NCI-H187 (cell line): ENCODE measurements at places on chromosomes 1 and 21.

DNA sequence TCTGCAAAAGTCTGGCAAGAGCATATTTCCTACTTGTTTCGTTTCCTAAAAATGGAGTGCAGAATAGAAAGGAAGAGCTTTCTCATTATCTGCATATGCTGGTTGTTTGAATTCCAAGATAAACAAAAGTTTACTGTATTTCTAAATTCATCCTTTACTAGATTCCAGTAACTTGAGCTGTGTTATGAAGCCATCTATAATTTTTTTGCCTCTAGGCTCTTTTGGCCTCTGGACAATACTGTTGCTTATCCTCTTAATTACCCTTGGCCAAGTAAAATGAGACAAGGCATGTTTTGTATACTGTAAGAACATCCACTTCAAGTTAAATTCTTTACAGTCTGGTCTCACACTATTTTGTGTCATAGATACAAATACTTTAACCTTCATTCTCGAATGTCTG lies 45.6 kb upstream of the HFM1 start:
- DNase-seq: no peak

GRCh38 chr1:21503706-21504377 lies 5.4 kb upstream of the ALPL start:
- DNase-seq: no peak

DNA sequence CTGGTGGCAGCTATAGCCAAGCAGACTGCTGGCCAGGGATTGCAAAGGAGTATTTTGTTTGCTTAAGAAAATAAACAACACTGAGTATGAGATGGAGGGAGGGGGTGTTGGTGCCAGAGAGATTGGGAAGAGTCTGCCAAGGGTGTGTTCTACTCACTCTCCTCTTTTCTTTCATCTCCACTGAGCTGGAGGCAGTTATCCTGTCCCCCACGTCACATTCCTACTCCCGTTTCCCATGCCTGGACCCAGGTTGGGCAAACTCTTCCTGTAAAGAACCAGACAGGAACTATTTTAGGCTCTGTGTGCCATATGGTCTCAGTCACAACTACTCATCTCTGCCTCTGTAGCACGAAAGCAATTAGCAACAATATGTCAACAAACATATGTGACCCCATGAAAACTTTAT lies 1.4 kb upstream of the IL24 start:
- DNase-seq: no peak

GRCh38 chr1:51328926-51329325 lies 1.4 kb downstream of the TTC39A start:
- no peak for DNase-seq

DNA sequence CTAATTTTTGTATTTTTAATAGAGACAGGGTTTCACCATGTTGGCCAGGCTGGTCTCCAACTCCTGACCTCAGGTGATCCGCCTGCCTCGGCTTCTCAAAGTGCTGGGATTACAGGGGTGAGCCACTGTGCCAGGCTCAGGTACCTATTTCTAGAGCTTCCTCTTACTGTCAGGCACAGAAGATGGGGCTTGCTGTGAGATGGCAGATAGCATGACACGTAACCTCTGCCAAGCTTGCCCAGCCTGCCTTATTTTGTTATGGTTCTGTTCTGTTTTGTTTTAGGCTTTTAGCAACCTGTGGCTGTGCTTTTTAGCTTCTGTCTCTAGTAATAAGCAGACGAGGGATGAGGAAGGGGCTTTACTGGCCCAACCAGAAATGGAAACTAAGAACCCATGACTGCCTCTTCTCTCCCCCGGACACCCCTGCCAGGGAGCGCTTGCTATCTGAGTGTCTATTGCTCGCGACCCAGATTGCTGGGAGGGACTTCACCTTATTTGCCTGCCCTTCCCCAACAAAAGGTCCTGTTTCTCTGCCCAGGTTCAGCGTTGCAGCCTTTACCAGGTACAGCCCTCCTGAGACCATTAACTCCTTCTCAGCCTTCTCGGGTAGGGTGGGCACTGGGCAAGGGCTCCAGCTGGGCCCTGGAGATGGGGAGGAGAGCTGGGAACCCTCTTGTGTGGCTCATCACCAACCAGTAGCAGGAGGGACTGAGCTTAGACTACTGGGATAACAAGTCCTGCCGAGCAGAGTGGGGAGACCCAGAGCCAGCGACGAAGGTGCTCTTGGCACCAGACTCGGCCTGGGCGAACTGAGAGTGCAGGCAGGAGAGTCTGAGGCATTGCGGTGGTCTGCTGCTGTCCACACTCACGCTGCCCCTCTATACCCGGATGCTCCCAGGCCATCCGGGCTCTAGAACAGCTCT lies 13.5 kb upstream of the LGR6 start:
- no peak for DNase-seq

- no peak for DNase-seq
Observed at GRCh38 chr1:116255486-116256285, 117.4 kb upstream of the ATP1A1 start.

GRCh38 chr1:202809597-202810159 lies 1.1 kb upstream of the PCAT6 start:
- DNase-seq: no peak

GRCh38 chr1:19384113-19384512 lies 72.0 kb downstream of the SLC66A1 start:
- no peak for DNase-seq

GRCh38 chr1:43121256-43121900 lies 50.7 kb downstream of the EBNA1BP2 start:
- no peak for DNase-seq

- DNase-seq: no peak
Observed at GRCh38 chr1:219990782-219991510, 55.4 kb downstream of the EPRS1 start.

DNA sequence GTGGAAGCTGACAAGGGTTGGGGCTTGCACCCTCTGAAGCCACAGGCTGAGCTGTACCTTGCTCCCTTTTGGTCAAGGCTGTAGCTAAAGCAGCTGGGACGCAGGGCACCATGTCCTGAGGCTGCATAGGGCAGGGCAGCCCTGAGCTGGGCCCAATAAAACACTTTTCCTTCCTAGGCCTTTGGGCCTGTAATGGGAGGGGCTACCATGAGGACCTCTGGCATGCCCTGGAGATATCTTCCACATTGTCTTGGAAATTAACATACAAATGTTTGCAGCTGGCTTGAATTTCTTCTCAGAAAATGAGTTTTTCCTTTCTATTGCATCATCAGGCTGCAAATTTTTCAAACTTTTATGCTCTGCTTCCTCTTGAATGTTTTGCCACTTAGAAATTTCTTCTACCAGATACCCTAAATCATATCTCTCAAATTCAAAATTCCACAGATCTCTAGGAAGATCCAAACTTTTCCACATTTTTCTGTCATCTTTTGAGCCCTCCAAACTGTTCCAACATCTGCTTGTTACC lies 32.9 kb upstream of the TTLL7 start:
- DNase-seq: no peak
